Activated CD4-positive, alpha-beta T cell treated with anti-CD3 and anti-CD28 coated beads, Interleukin-2, amount 10 ng/mL, durations not matched to agents 7 days and 5 days (primary cell): ENCODE measurements at places on chromosomes 16 and 17.
A peak's percentile ranks its signal among the peaks of the same experiment; 100 is the strongest.

GRCh38 chr16:77551357-77551756 lies 116.5 kb upstream of the ADAMTS18 start:
- H3K27ac ChIP-seq = no peak overlapping the region
- no peak overlapping the region for H3K4me3 ChIP-seq
- peaks cover 2% of the 10 kb centered on the region for H3K27me3 ChIP-seq

- DNase-seq = no peak
- no peak overlapping the region for H3K4me3 ChIP-seq
- peaks cover 25% of the 10 kb centered on the region for H3K4me1 ChIP-seq
Measured at GRCh38 chr16:57314161-57314785, 29.8 kb upstream of the PLLP start.

GRCh38 chr17:16304830-16305229 lies 48.4 kb downstream of the CENPV start:
- H3K27me3 ChIP-seq = no peaks in the 10 kb centered on the region
- no peaks in the 10 kb centered on the region for H3K36me3 ChIP-seq
- no peaks in the 10 kb centered on the region for H3K4me1 ChIP-seq

DNA sequence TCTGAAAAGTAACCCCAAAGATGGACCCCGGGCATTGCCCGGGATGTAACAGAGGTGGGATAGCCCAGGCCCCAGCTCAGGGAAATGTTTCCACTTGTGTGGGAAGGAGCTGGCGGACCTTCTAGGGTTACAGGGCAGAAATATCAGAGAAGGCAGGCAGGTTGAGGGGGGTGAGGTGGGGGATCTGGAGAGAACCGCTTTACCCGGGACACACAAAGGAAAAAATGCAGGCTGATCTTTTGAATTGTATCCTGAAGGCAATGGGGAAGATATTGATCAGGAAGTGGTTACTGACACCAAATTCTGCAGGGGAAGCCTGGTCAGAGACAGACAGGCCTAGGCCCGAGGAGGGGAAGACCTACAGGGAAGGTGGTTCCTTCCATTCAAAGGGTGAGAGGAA lies 3.5 kb downstream of the SLC47A1 start:
- no peak overlapping the region for H3K27ac ChIP-seq
- H3K4me3 ChIP-seq = no peak overlapping the region
- DNase-seq = no peak
- peaks cover 42% of the 10 kb centered on the region for H3K27me3 ChIP-seq
- H3K36me3 ChIP-seq = no peaks in the 10 kb centered on the region
- peaks cover 13% of the 10 kb centered on the region for H3K4me1 ChIP-seq

- no peak overlapping the region for H3K4me3 ChIP-seq
- H3K36me3 ChIP-seq = peaks cover 25% of the 10 kb centered on the region
- peaks cover 53% of the 10 kb centered on the region for H3K4me1 ChIP-seq
- H3K27ac ChIP-seq = no peak overlapping the region
- no peak for DNase-seq
Measured at GRCh38 chr16:24737391-24737871, 8.0 kb downstream of the TNRC6A start.

DNA sequence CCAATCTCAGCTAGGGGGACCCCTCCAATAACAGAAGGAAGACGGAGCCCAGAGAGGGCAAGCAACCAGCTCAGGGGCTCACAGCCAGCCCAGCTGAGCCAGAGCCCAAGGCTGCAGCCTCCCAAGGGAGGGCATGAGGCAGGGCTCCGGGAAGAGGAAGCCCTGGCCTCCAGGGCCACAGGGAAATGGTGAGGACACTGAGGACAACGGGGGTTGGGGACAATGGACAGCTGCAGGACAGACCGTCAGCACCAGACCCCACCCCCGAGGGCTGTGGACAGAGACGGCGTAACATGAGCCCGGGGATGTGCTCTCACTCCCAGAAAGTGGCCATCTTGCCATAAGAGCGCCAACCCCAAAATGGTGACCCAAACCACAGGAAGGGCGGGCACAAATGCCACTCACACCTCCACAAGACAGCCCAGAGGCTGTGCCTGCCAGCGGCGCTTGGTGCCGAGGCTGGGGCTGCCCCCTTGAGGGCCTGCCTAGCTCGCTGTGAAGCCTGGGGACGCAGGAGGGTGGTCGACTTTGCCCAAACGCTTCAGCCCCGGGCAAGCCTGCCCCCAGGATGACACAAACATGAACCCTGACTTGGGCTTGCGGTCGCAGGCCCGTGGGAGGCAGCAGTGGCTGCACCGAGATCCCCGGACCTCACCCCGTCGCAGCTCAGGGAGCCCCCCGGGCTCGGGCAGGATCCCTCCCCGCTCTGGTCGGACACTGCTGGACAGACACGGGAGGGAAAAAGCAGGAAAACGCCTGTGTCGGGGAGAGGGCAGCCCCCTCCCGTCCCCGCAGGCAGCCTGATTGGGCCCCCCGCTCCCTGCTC lies 10.5 kb downstream of the PIMREG start:
- H3K27ac ChIP-seq = no peak overlapping the region
- H3K27me3 ChIP-seq = peaks cover 9% of the 10 kb centered on the region
- no peak overlapping the region for H3K4me3 ChIP-seq
- H3K36me3 ChIP-seq = peaks cover 4% of the 10 kb centered on the region

DNA sequence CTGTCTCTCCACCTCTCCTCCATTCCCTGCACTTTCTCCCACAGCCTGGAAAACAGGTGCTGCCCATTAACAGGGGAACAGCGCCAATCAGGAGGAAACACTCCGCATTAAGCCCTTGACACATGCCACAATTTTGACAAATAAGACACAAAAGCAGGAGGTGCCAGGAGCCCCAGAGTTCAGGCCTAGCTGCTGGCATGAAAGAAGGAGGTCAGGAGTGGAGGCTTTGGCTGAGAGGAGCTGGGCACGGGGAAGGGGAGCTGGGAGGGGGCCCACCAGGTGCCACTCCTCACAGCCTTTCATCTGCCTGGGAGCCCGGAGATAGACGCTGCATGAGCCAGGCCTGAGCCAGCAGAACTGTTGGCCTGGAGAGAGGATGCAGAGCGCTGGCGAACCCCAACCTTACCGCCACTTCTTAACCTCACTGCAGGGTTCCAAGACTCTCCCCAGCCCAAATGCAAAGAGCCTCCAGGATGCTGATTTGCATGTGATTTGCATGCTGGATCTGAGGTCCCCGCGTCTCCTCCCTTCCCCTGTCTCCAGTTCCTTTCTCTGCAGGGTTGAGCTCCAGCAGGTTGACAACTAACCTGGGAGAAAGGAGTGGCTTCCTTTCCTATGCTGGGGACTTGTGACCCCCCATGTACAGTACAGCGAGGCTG lies 139.8 kb upstream of the SDK2 start:
- H3K4me3 ChIP-seq = no peak overlapping the region
- H3K27me3 ChIP-seq = peaks cover 7% of the 10 kb centered on the region
- no peak for DNase-seq
- no peaks in the 10 kb centered on the region for H3K36me3 ChIP-seq
- no peak overlapping the region for H3K27ac ChIP-seq

- peaks cover 17% of the 10 kb centered on the region for H3K4me1 ChIP-seq
- H3K36me3 ChIP-seq = peaks cover 16% of the 10 kb centered on the region
- no peak for DNase-seq
Measured at GRCh38 chr16:3138342-3138741, 3.5 kb downstream of the ZNF213 start.

DNA sequence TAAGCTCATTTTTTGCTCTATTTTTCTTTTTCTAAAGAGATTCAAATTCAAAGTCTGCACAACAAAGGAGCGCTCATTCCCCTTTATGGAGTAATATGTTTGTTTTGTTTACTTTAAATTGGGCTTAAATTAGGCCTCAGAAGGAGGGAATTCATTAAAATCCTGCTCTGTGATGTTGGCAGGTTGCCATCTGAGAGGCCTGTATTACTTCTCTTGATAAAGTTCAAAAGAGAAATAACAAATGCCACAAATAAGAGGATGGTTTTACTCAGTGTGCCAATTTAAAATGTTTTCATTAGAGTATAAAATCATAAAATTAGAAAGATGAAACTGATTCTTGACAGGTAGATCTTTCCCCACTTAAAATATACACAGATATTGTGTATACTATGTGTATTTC lies 54.5 kb upstream of the HLF start:
- H3K27me3 ChIP-seq = peaks cover 1% of the 10 kb centered on the region
- no peaks in the 10 kb centered on the region for H3K4me1 ChIP-seq
- no peak for DNase-seq
- no peak overlapping the region for H3K4me3 ChIP-seq
- H3K36me3 ChIP-seq = no peaks in the 10 kb centered on the region

GRCh38 chr16:58152246-58152868 lies 23.2 kb upstream of the CFAP20 start:
- H3K4me1 ChIP-seq = no peaks in the 10 kb centered on the region
- no peak for DNase-seq
- H3K27ac ChIP-seq = no peak overlapping the region
- no peaks in the 10 kb centered on the region for H3K27me3 ChIP-seq
- H3K36me3 ChIP-seq = no peaks in the 10 kb centered on the region
- H3K4me3 ChIP-seq = no peak overlapping the region

DNA sequence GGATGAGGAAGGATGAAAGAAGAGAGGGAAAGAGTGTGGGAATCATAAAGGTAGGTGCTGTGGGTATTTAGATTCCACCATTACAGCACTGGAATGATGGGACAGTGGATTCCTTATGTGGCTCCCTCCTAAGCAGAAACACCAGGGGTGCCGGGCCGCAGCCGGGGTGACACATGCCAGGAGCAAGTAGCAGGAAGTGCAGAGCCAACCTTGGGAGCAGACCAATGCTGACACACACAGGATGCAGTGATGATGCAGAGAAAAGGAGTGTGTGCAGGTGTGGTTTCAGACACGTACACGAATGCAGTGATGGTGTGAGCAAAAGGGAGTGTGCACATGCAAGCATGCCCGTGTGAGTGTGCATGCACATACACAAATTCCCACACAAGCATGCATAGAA lies 338.0 kb downstream of the SLC39A11 start:
- no peak overlapping the region for H3K4me3 ChIP-seq
- H3K4me1 ChIP-seq = no peaks in the 10 kb centered on the region
- no peak for DNase-seq
- H3K36me3 ChIP-seq = no peaks in the 10 kb centered on the region

GRCh38 chr17:14206891-14207290 lies 29.8 kb downstream of the CDRT15 start:
- H3K4me1 ChIP-seq = peaks cover 63% of the 10 kb centered on the region
- peaks cover 70% of the 10 kb centered on the region for H3K36me3 ChIP-seq
- no peaks in the 10 kb centered on the region for H3K27me3 ChIP-seq
- no peak overlapping the region for H3K27ac ChIP-seq

- peaks cover 10% of the 10 kb centered on the region for H3K27me3 ChIP-seq
- no peak overlapping the region for H3K4me3 ChIP-seq
- DNase-seq = no peak
- no peak overlapping the region for H3K27ac ChIP-seq
Measured at GRCh38 chr17:51355441-51356410, 95.4 kb downstream of the UTP18 start.

GRCh38 chr16:74455619-74456289 lies 34.5 kb upstream of the CLEC18B start:
- H3K27me3 ChIP-seq = no peaks in the 10 kb centered on the region
- H3K27ac ChIP-seq = no peak overlapping the region
- peaks cover 56% of the 10 kb centered on the region for H3K36me3 ChIP-seq
- no peak overlapping the region for H3K4me3 ChIP-seq

- no peak overlapping the region for H3K4me3 ChIP-seq
- DNase-seq = peak; percentile 13
- H3K27me3 ChIP-seq = no peaks in the 10 kb centered on the region
- peak overlapping the region; percentile 85 for H3K27ac ChIP-seq
Measured at GRCh38 chr17:33637534-33637933, 344.4 kb upstream of the ASIC2 start.

GRCh38 chr17:40318830-40319391 lies 9.9 kb downstream of the RARA start:
- no peaks in the 10 kb centered on the region for H3K27me3 ChIP-seq
- peaks cover 30% of the 10 kb centered on the region for H3K36me3 ChIP-seq
- peak overlapping the region; percentile 99 for H3K4me3 ChIP-seq

DNA sequence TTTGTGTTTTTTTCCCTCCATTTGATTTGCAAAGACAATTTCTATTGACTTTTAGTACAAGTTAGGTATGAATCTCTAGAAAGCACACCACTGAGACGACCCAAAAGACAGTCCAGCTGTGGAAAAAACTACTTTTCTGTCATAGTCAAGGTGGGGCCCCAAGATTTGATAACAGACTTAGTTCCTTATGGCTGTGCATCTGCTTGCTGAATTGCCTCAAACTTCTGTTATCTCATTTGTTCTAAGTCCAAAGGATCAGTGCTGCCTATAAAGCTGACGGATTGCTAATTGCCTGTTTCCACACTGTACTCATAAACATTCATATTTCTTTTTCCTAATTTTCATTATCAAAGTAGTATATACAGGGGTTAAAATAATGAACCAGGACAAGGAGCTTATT lies 180.8 kb downstream of the SPECC1 start:
- DNase-seq = no peak
- H3K27me3 ChIP-seq = peaks cover 1% of the 10 kb centered on the region
- no peaks in the 10 kb centered on the region for H3K4me1 ChIP-seq
- H3K4me3 ChIP-seq = no peak overlapping the region
- H3K27ac ChIP-seq = no peak overlapping the region
- no peaks in the 10 kb centered on the region for H3K36me3 ChIP-seq

DNA sequence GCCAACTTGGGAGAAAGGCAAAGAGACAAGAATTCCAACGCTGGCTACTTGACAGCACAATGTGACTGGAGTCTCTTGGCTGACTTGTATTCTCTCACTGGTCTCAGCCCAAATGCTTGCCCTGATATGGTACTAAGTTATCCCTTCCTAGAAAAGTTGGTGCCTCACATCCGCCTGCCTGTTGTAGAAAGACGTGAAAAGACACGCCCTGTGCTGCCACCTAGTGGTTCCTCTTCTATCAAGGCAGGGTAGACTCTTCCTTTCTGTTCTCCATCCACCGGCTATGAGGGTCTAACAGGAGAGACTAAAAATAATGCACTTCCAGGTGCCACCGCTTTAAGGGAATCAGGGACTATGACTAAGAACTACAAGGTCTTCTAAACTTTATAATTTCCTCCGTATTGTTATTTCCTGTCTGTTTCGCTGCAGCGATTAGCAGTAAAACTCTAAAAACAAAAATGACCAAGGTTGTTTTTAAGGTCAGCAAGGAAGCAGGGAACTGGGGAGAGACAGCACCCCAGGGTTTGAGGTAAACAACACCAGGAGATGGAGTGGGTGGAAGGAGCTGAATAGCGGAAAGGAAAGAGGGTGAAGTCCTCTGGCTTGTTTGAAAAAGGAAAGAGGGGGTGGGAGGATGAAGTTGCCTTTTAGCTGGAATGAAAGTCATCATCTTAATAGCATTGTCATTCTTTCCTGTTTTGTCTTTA lies 109.5 kb downstream of the YPEL2 start:
- peaks cover 56% of the 10 kb centered on the region for H3K4me1 ChIP-seq
- no peaks in the 10 kb centered on the region for H3K36me3 ChIP-seq
- H3K27me3 ChIP-seq = no peaks in the 10 kb centered on the region
- peak overlapping the region; percentile 90 for H3K27ac ChIP-seq
- peak; percentile 94 for DNase-seq

- no peak overlapping the region for H3K4me3 ChIP-seq
- DNase-seq = no peak
- H3K36me3 ChIP-seq = no peaks in the 10 kb centered on the region
- no peaks in the 10 kb centered on the region for H3K27me3 ChIP-seq
Measured at GRCh38 chr16:84120023-84120422, 3.3 kb upstream of the MBTPS1 start.

- DNase-seq = no peak
- H3K4me3 ChIP-seq = no peak overlapping the region
- no peaks in the 10 kb centered on the region for H3K27me3 ChIP-seq
- H3K4me1 ChIP-seq = peaks cover 7% of the 10 kb centered on the region
- H3K27ac ChIP-seq = no peak overlapping the region
Measured at GRCh38 chr16:89847940-89848297, 19.6 kb downstream of the SPIRE2 start.

- H3K36me3 ChIP-seq = no peaks in the 10 kb centered on the region
- no peak overlapping the region for H3K4me3 ChIP-seq
- no peaks in the 10 kb centered on the region for H3K4me1 ChIP-seq
- H3K27ac ChIP-seq = no peak overlapping the region
Measured at GRCh38 chr16:35492225-35492624, 2032.8 kb downstream of the TP53TG3F start.

- H3K36me3 ChIP-seq = no peaks in the 10 kb centered on the region
- H3K27me3 ChIP-seq = no peaks in the 10 kb centered on the region
- H3K4me3 ChIP-seq = no peak overlapping the region
Measured at GRCh38 chr17:12918142-12918541, 99.7 kb downstream of the ELAC2 start.
